Smooth muscle cell of bladder (primary cell): ENCODE measurements at places on chromosomes 7 and 10. TPM values are rescaled to one million over a fixed set of nuclear protein-coding genes. Genes with fewer than 3 reads are reported as not detected.

CLRN3 gene
- not detected in 2 replicates for total RNA-seq

FAM25A gene
- not detected in 2 replicates for total RNA-seq

ELMO1 gene
- 3.0 and 5.6 TPM in 2 replicates for total RNA-seq

LRRD1 gene
- total RNA-seq, result 0.14 TPM in 1 of 2 replicates, not detected in the other

SLC18A3 gene
- not detected in 2 replicates for total RNA-seq

TSPAN15 gene
- 0.85 and 1.6 TPM in 2 replicates for total RNA-seq

SPAM1 gene
- not detected in 2 replicates for total RNA-seq

IL6 gene
- total RNA-seq, result 40.0 and 49.1 TPM in 2 replicates

CPA1 gene
- 0.09 and 0.28 TPM in 2 replicates for total RNA-seq
